Natural killer cell (primary cell): ENCODE measurements at places on chromosomes 7 and 10. TPM values are rescaled to one million over a fixed set of nuclear protein-coding genes. Genes with fewer than 3 reads are reported as not detected.

DNA sequence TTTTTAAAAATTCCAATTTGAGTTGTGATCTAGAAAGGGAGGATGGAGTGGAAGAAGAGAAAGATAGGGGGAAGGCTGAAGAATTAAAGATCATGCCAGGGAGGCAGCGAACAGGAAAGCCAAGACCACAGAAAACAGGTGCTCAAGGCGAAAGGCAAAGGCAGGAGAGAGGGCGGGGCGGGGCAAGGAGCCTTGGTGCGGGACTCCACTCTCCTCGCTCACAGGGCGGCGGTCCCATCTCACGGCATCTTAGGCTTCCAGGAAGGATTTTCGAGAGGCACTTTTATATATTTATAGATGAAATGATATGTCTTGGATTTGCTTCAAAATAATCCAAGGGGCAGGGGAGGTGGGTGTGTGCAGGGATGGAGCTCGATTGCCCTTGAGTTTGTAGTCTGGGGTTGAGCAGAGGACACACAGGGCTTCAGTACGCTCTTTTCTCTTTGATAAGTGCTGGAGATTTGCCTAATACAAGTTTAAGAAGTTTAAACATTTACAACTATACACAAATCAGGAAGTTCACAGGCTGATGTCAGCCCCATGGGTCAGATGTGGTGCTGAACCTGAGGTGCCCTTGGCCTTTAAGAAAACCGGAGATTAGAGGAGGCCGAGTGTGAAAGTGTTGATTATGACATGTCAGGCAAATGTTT lies 161.1 kb downstream of the PRKAG2 start:
- peaks cover 8% of the 10 kb centered on the region for H3K4me1 ChIP-seq
- no peak for DNase-seq
- no peak overlapping the region for H3K4me3 ChIP-seq
- no peak overlapping the region for H3K27ac ChIP-seq

GRCh38 chr7:43328785-43329380 lies 216.4 kb downstream of the HECW1 start:
- no peak for DNase-seq
- H3K36me3 ChIP-seq, result no peaks in the 10 kb centered on the region
- no peaks in the 10 kb centered on the region for H3K4me1 ChIP-seq
- H3K27ac ChIP-seq, result no peak overlapping the region
- no peak overlapping the region for H3K4me3 ChIP-seq
- no peaks in the 10 kb centered on the region for H3K27me3 ChIP-seq

Gene NME8
- 37.0 TPM for total RNA-seq

DNA sequence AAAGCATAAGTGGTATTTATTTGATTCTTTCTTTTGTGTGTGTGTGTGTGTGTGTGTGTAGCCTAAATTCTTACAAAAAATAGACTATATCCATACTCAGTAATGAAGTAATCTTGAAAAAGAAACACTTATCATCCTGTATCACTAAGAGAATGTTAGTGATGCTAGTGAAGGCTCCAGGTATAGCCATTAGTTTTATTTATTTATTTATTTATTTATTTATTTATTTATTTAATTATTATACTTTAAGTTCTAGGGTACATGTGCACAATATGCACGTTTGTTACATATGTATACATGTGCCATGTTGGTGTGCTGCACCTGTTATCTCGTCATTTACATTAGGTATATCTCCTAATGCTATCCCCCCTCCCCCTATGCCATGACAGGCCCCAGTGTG lies 436.0 kb downstream of the HTR7 start:
- DNase-seq, result no peak
- H3K27ac ChIP-seq, result no peak overlapping the region
- no peak overlapping the region for H3K4me3 ChIP-seq
- H3K27me3 ChIP-seq, result no peaks in the 10 kb centered on the region
- no peaks in the 10 kb centered on the region for H3K36me3 ChIP-seq

Gene FRMPD2
- total RNA-seq, result 0.20 TPM

DNA sequence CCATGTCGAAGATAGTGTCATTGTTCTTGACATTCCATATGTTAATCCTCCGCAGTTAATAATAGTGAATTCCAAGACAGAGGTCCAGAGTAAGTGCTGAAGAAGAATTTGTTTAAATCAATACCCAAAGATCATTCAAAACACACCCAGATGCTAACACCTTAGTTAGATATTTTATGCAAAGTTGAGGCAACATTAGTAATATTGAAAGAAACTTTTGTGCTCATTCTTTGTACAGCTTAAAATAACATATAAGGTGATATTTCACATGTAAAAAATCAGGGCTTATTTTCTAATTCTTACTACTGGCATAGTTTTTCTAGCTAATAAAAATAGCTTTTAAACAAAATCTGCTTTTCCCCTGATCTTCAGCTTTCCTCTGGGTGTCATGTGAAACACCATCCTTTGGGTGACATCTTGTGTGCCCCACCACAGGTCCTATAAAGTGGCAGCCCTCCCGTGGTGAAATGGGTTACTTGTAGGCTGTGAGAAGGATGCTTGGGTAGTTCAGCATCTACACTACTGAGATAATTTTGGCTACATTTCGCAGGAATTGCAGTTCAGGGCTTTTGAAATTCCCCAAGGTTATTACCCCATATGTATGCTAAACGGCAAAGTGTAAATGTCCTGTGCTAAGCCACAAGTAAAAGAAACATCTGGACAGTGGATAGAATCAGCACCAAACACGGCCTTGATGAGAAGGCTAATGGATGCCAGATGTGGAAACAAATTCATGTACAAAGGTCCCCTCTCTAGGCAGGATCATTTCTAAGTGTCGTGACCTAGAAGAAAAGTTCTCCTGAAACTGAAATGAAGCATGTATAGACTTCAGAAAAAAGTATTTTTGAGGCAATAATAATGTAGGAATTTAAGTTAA lies 105.4 kb downstream of the GRM3 start:
- no peak overlapping the region for H3K27ac ChIP-seq
- no peaks in the 10 kb centered on the region for H3K4me1 ChIP-seq
- DNase-seq, result no peak
- H3K4me3 ChIP-seq, result no peak overlapping the region

Gene UCMA
- total RNA-seq, result not detected

GRCh38 chr10:33325929-33326328 lies 8.5 kb downstream of the NRP1 start:
- H3K4me1 ChIP-seq, result no peaks in the 10 kb centered on the region
- H3K36me3 ChIP-seq, result no peaks in the 10 kb centered on the region
- H3K27me3 ChIP-seq, result peaks cover 10% of the 10 kb centered on the region
- no peak overlapping the region for H3K27ac ChIP-seq
- no peak overlapping the region for H3K4me3 ChIP-seq

Gene TMEM140
- total RNA-seq, result 60.0 TPM

- DNase-seq, result no peak
- H3K27me3 ChIP-seq, result no peaks in the 10 kb centered on the region
- H3K4me3 ChIP-seq, result no peak overlapping the region
- no peak overlapping the region for H3K27ac ChIP-seq
- no peaks in the 10 kb centered on the region for H3K4me1 ChIP-seq
- H3K36me3 ChIP-seq, result no peaks in the 10 kb centered on the region
Measured at GRCh38 chr7:92799446-92800211, 36.7 kb downstream of the CDK6 start.

Gene FAM25A
- not detected for total RNA-seq

- DNase-seq, result no peak
- no peaks in the 10 kb centered on the region for H3K36me3 ChIP-seq
- peaks cover 14% of the 10 kb centered on the region for H3K4me1 ChIP-seq
- H3K4me3 ChIP-seq, result no peak within 1 kb of the TSS
Measured at GRCh38 chr10:70441161-70441894, at the start of gene NODAL. NODAL (minus strand) TSS chr10:70441681; CDS start chr10:70441667, 14 bp downstream.
